ENCODE measurements at places on chromosomes 3 and 15. TPM values are rescaled to one million over a fixed set of nuclear protein-coding genes. Genes with fewer than 3 reads are reported as not detected.

The CADM2 gene
- 2.8 TPM for total RNA-seq

The NAALADL2 gene
- 8.5 TPM for total RNA-seq

The STRC gene
- 1.1 TPM for total RNA-seq

The COLQ gene
- total RNA-seq: 0.85 TPM

The SPATA12 gene
- 0.27 TPM for total RNA-seq

- no peak for DNase-seq
Measured at GRCh38 chr3:124094496-124094895, 102.6 kb upstream of the ROPN1 start.

GRCh38 chr3:49454458-49454857, 15.6 kb upstream of the DAG1 start:
- no peak for DNase-seq

DNA sequence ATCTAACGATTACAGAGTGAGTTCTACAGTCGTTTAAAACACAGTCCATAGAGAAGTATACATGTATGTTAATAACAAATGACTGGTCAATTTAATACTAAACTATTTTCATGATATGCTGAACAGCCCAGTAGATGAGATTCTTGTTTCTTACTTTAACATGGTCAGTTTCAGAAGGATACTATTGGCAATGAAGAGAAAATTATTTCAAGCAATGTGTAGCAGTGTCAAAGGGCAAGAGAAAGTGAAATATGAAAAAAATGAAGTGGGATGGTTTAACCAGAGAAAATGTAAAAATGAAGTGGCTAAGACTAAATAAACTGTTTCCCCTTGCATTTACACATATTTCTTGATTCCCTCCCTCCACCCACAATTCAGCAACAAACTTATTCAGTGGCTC, 192.1 kb upstream of the TTC14 start:
- DNase-seq: no peak

- DNase-seq: no peak
Measured at GRCh38 chr3:142863930-142864920, 24.7 kb downstream of the PCOLCE2 start.

- DNase-seq: no peak
Measured at GRCh38 chr15:90840954-90841353, 27.4 kb upstream of the FURIN start.

DNA sequence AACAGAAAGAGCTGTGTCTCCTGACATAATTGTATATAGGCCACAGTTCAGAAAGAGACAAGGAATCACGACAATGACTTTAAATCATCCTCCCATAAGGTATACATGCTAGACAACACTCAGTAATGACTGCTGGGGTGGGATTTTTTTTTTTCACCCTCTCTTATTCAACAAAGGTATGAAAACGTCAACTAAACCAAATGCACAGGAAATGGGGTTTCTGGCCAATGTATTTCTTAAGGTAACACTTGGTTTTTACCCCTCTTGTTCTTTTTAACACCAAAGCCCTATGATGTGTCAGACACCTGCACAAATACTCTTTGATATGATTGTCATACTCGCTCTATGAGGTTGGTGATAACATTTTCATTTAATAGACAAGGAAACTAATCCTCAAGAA, 78.3 kb downstream of the MCF2L2 start:
- DNase-seq: no peak

DNA sequence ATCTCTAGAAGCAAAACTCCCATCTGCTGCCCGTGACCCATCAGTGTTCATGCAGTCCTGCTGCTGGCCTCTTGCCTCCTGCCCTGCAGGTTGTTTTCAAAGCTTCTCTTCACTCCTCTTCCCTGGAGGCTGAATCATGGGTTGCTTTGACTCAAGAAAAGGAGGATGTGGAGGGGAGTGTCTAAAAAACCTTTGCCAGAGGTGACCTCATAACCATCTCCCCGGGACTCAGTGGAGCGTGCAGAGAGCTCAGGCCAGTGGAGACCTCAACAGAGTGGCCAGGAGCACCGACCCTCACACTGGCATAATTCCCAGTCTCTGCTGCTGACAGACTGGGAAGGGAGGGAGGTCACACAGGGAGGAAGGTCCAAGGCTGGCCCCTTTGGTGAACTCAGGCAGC, 60.9 kb upstream of the ITGA11 start:
- DNase-seq: no peak

DNA sequence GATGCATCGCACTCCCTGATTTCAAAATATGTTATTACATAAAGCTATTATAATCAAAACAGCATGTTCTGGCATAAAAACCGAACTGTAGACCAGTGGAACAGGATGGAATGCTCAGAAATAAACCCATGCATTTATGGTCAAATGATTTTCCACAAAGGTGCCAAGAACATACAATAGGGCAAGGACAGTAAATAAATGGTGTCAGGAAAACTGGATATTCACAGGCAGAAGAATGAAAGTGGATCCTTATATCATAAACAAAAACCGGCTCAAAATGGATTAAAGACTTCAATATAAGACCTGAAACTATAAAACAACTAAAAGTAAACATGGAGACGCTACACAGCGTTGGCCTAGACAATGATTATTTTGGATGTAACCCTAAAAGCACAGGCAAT, 22.6 kb downstream of the USP50 start:
- no peak for DNase-seq

DNA sequence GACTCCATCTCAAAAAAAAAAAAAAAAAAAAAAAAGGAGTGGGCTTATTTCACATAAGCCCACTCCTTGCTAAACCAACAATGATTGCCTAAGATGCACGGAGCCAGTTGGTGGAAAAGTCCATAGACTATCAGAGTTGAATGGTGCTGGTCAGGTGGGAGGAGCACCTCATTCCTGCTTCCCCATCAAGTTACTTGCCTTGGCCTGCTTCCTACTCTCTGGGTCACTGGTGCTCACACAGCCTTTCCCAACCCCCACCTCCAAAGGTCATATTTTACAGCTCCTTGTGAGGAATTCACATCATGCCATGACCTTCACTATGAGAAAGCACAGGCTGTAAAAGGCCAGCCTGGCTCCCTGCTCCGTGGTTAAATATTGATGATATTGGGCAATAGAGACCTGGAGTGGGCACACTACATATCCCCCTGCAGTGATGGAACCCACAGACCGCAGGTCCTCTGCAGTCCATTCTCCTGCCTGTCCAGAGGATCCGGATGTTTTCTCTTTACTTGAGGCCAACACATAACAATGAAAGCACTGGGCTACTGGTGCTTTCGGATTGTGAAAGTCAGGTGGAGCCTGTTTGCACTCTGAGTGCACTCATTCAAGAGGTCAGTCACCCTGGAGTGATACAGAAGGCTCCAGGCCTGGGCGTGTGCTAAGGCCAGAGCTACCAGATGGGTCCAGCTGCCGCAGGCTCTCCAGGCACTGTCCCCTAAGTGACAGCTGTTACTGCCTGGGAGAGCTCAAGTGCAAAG, at the start of gene SLC51B:
TSS of gene SLC51B (plus strand) at position 664 of the 758 bp plus-strand sequence. CDS start 4,618 bp downstream, outside the sequence.
- peak; percentile 91 for DNase-seq

GRCh38 chr3:186102687-186103086, 6.2 kb downstream of the ETV5 start:
- DNase-seq: no peak

GRCh38 chr3:36649125-36649524, 115.2 kb downstream of the DCLK3 start:
- no peak for DNase-seq

GRCh38 chr15:87238451-87239068, 1018.0 kb downstream of the NTRK3 start:
- DNase-seq: no peak

DNA sequence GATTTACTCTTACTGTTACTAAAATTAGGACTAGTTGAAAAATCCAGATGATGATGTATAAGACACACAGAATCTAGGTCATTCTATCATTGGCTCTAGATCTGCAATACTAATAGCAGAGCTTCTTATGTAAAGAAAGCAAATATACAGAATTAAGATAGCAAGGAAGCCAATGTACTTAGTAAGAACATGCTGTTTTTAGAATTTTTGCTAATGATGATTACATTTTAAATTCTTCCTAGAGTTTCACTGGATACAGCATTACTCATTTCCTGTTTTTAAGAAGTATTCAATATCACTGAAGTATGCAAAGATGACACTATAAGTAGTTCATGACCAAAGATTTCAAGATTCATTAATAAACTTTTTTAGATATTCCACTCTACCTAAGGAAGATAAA, 60.7 kb downstream of the CFAP20DC start:
- no peak for DNase-seq

DNA sequence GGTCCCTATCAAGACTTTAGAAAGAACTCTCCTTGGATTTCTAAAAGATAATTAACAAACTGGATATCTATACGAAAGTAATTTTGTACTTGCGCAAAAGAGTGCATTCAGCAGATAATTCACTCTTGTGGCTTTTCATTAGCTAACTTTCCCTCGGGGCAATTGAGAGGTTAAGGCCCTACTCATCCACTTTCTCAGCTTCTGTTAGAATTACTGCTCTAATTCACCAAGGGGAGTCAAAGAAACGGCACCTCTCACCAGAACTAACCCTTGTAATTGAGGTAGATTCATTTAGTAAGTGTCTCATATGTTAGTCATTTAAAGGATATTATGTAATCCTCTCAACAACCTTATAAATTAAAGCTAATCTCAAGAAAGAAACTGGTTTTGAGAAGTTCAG, 22.5 kb upstream of the MB21D2 start:
- DNase-seq: no peak

DNA sequence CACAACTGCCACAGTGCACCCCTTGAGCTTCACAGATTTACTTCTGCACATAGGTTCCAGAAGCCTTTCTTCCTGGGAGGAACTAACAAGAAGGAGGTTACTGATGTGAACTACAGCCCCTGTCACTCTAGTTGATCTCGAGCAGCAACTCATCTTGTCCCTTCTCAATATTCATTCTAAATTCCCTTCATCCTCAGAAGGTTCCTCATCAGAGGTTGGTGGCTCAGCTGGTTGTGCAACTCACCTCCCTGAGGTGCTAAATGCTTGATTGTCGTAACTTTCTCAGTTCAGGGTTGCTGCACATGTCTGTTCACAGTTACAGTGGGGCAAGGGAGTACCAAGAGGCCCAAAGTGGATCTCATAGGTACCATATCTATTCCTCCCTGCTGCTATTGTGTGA, 5.7 kb upstream of the A4GNT start:
- no peak for DNase-seq

DNA sequence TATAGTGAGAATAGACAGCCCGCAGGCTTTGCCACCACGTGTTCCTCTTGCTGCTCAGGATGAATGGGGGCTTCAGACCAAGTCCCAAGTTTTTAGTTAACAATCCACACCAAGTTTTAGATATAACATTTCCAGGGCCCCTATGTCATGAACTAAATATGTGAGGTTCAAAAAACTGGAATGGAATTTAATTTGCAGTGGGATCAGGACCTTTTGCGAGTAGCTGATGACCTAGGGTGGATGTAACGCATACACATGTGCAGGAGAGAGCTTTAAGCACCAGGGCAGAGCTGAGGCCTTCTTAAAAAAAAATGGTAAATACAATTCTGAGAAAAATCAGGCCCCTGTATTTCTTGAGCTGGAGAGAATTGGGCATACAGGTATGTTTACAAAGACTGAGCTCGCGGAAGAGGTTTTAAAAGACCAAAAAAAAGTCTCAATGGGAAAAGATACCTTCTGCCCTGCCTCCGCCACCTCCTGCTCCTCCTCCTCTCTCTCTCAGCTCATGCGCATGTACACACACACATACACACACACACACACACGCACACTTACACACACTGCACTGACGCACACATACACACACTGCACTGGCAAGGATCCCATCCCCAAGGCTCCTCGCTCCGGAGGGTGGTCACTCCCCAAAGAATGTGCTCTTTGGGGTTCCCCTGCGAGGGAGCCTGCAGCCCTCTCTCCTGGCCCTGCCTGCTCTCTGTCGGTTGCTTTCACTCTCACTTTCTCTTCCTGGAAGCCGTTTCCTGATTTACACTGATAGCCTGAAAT, 48.2 kb upstream of the IGF1R start:
- DNase-seq: peak; percentile 59

DNA sequence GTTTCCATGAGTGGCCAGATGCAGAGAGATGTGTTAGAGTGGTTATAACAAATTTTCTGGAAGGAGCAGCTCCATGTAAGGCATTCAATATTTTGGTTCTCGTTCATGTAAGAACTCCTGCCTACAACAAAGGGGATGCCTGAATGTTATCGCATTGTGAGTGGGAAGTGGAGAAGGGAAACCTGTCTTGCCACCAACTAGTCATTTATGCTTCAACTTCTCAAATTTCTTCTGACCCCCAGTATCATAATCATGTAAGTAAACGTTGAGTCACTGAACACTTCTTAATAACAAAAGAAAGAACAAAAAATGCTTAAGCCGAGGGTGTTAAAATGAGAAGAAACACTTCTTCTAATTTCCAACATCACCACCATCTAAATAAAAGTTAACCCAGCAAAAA, 62.0 kb upstream of the MRPL3 start:
- DNase-seq: no peak

DNA sequence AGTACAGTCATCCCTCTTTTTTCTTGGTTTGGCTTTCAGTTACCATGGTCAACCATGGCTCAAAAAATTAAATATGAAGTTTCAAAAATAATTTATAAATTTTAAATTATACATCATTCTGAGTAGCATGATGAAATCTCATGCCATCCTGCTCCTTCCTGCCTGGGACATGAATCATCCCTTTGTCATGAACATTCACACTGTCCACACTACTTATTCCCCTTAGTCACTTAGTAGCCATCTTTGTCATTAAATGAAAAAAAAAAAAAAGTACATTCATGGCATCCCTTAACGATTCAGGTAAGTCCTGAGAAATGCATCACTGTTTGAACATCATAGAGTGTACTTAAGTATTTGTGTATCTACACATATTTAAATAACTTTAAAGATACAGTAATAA, 1046.3 kb downstream of the ROBO2 start:
- DNase-seq: no peak

GRCh38 chr15:41827290-41827879, 507 bp upstream of the JMJD7 start:
- peak; percentile 51 for DNase-seq

DNA sequence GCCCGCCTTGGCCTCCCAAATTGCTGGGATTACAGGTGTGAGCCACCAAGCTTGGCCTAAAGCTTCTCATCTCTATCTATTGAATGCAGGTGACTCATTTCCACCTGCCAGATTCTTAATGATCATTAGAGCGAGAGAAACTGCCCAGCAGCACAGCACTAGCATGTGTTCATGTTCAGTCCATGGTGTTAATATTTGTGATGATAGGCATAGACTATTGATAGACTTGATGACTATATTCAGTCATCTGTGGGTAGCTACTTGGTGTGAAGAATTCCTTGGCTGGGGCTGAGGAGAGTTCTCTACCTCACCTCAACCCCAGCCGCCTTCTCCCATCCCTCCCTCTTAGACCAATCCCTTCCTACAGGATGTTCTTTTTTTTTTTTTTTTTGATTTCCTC, 60.0 kb downstream of the ST6GAL1 start:
- DNase-seq: no peak

DNA sequence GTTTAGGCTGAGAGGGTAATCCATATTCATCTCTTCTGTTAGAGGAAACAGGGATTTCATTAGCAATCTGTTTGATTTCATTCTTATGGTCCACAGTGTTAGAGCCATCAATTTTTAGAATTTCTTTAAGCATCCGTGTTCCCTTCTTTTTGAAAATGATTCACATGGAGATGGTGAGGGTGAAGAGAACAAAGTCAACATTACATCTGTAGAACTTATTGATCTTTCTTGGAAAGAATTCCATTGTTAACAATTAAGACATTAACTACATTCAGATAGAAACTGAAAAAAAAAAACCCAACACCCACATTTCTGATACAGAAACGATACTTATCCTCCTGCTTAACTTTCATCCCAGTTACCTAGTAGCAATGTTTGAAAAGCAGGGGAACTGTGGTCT, 107.0 kb upstream of the GK5 start:
- no peak for DNase-seq

Data from colonic mucosa (tissue), 4 donors.